Fibroblast of villous mesenchyme (primary cell): ENCODE measurements at places on chromosomes 11 and 22. TPM values are rescaled to one million over a fixed set of nuclear protein-coding genes. Genes with fewer than 3 reads are reported as not detected.
A peak's percentile ranks its signal among the peaks of the same experiment; 100 is the strongest.

The PANX2 gene
- 0.32 and 0.43 TPM in 2 replicates for total RNA-seq

DNA sequence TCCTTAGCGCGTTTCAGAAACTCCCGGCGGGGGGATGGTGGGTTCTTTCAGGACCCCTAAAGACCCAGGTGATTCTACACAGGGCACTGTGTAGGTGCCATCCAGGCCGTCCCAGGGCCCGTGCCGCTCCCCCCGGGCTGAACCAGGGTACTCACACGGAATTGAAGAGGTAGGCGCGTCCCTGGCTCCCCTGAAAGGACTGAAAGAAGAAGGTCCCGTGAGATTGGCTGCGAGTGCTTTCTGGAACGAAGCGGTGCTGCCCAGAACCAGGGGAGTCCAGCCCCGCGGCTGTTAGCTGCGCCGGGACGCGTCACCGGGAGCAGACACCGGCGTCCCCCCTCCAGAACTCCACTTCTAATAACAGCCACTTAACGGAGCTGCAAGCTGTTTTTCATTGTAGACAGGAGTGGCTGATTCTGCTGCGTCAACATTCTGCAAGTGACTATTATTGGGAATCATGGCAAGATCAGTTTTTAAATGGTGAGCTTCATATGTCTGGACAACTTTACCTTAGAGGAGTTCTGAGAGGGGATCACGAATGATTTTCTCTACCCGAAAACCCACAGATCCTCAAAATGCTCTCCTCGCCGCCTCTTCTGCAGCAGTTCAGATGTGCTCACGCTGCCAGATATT, 31.8 kb downstream of the YPEL1 start:
- no peak for DNase-seq

The CHRM4 gene
- under 0.01 TPM in 1 of 2 replicates, not detected in the other for total RNA-seq

DNA sequence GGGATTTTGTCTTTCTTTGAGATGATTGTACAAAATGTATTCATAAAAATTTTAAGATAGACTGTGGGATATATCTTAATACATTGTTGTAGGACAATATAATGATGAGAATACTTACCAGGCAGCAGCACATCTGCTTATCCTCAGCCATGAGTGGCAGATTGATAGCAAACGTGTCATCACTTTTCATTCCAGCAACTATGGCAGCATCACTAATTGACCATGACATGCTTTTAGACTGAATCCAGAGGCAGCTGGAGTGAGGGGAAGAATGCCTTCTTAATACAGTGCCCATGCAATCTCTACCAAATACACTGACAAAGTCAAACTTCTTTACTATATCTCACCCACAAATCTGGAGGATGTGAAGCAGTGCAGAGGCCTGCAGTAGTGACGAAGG, 755.2 kb upstream of the RAG2 start:
- no peak for DNase-seq

The UBASH3B gene
- total RNA-seq: 26.1 and 30.7 TPM in 2 replicates

- DNase-seq: no peak
Observed at GRCh38 chr11:7520981-7521487, 7.2 kb downstream of the PPFIBP2 start.

- no peak for DNase-seq
Observed at GRCh38 chr11:103339485-103339857, 230.2 kb downstream of the DYNC2H1 start.

The GGTLC2 gene
- not detected in 2 replicates for total RNA-seq

GRCh38 chr11:12785901-12786300, 111.7 kb downstream of the TEAD1 start:
- DNase-seq: no peak

DNA sequence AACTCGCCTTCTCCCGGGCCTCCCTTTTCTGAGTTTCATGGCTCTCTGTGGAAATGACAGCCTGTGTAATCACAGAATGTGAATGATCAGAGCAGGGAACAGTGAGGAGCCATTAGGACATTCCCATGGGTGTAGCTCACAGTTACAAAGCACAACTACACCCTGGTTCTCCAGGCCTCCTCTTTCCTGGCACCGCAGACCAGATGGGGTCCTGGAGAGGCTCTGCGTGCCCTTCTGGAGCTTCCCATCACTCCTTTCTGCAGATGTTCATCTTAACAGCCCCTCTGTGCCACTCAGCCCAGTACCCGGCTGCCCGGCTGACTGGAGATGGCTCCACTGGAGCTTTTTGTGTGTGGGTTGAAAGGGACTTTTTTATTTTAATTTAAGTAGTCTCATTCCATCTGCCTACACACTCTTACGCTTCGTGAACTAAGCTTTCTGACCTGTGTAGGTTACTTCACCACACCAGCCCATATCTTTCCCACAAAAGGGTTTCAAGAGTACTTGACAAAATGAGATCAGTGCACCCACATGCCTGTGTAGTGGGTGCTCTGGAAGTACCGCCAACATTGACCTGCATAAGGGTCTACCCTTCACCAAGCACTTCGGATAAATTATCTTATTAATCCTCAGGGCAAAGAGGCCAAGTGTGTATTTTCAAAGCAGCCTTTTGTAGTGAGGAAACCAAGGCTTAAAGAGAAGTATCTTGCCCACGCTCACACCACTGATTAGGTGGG, 29.8 kb downstream of the SREBF2 start:
- no peak for DNase-seq

- no peak for DNase-seq
Observed at GRCh38 chr11:2462986-2463765, 18.4 kb downstream of the KCNQ1 start.

DNA sequence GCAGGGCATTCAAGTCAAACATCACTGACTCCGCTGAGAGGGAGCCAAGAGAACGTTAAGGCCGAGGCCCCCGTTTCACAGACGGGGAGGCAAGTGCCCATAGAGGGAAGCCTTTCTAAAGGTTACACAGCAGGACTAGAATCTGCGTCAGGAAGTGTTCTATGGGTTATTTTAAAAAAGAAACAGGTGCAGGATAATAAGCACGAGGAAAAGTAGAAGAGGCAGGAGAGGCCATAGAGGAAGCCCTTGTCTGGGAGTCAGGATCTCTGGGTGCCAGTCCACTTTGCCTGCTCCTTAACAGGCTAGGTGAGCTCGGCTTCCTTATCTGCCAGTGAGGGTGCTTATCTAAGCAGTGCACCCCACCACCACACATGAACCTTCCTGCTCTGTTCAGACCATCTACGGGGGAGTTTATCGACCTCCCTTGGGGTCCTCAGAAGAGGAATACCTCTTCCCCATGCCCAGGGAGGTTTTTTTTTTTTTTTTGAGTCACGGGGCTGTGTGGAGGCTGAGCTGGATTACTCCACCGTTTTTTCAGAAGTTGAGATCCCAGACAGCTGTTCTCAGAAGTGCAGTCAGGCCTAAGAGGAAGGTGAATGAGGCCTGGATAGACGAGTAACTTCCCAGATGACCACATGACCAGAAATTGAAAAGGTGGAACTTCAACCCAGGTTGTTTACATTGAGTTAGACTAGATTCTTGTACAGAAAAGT, 1.2 kb upstream of the FCHSD2 start:
- DNase-seq: peak; percentile 61

GRCh38 chr11:92707665-92708064, 261.8 kb upstream of the MTNR1B start:
- no peak for DNase-seq

- DNase-seq: no peak
Observed at GRCh38 chr22:20111689-20112622, 3.9 kb upstream of the RANBP1 start.

The THAP12 gene
- total RNA-seq: 44.5 and 47.1 TPM in 2 replicates

DNA sequence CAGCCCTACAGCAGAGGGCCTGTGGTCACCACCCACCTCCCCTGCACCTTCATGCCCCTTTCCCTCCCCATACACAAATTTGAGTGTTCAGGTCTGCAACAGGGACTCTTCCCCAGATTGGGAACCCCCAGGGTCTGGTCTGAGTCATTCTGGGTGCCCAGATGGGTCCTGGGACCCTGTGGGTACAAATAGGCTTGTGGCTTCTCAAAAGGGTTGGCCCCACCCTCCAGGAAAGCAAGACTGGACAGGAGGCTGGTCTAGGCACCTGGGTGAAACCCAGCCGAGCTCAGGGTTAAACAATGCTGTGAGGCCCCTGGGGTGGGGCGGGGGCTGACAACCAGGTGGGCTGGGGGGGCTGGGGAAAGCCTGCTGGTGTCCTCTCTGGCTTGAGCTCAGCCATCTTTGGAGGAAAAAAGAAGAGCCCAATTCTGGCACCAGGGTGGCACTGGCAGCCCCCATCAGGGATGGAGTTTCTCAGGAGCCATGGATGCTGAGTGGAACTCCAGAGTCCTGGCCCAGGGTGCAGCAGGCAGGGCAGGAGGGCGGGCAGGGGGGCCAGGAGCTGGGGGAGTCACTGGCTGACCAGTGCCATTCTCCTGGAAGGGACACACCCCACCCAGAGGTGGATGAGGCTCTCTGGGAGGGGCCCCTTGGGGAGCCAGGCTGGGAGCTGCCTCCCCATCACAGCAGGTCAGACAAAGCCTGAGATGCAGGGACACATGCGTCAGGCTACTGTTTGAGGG, 1.1 kb downstream of the SEPTIN5 start:
- DNase-seq: no peak

DNA sequence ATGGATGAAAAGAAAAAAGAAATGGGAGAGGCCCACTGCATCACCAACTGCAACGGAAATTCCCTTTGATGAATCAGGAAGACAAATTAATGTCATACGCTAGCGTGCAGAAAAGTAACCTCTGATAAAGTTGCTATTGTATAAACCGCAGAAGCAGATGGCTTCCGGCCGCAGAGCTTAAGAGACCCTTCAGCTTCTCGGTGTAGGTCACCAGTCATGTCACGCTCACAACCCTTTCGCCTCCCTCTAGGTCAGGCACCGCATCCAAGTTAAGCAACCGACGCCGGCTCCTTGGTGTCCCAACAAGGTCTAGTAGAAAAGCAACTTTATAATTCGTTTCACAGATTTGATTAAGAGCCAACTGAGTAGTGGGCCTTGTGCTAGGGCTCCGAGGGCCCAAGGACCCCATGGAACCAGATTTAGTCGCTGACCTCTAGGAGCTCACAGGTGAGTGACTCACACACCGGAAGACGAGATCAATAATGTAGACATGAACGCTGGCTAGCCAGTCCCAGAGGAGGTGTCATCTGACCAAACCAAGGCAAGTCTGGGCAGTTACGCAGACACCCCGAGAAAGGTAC, 1.2 kb upstream of the ZFP91 start:
- DNase-seq: peak; percentile 92

- DNase-seq: no peak
Observed at GRCh38 chr11:70524096-70524922, 126.0 kb downstream of the CTTN start.

GRCh38 chr22:38067028-38067415, 9.8 kb downstream of the PICK1 start:
- no peak for DNase-seq

The PPP1CA gene
- 172 and 202 TPM in 2 replicates for total RNA-seq

The FXYD2 gene
- not detected in 2 replicates for total RNA-seq

The C11orf91 gene
- total RNA-seq: not detected in 2 replicates

- no peak for DNase-seq
Observed at GRCh38 chr11:46302866-46303265, 25.4 kb downstream of the CREB3L1 start.

DNA sequence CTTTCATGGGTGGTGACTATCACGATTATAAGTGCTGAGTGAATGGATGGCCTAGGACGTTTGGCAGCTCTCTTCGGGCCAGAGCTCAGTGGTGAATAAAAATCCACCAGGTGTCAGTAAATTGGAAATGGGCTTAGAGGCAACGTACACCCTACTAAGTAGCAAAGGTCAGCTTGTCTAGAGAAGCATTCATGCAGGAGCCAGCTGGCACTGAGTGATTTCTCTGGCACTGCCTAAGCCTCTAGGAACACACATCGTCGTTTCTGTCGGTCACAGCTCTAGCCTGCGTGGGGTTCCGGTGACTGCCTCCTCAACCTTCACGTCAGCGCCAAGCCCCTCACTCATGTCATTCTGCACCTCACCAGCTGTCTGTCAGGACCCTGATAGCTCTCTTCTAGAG, 192.4 kb upstream of the NTM start:
- no peak for DNase-seq

- no peak for DNase-seq
Observed at GRCh38 chr11:72627594-72628281, 46.5 kb downstream of the PDE2A start.

The APOL4 gene
- total RNA-seq: not detected in 2 replicates

- no peak for DNase-seq
Observed at GRCh38 chr11:70872955-70873735, 379.2 kb downstream of the SHANK2 start.

- DNase-seq: peak; percentile 56
Observed at GRCh38 chr11:16148301-16148931, 207.9 kb downstream of the SOX6 start.

DNA sequence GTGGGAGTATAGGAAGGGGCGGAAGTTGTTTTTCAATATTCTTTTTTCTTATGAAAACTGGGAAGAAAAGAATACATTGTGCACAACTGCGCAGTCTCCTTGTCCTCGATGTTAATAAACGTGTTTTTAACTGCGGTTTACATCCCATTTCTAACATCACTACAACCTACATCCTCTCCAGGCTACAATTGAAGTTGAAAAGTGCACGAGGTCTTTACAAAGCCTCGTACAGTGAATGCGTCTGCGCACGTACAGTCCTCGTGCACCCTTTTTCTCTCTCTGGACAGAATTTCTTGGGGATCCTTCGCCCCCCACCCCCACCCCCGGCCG, 102.4 kb downstream of the WT1 start:
- no peak for DNase-seq

The DGAT2 gene
- total RNA-seq: 0.32 and 0.43 TPM in 2 replicates

GRCh38 chr11:59197991-59198390, 14.7 kb downstream of the MPEG1 start:
- peak; percentile 69 for DNase-seq

The TSGA10IP gene
- total RNA-seq: not detected in 2 replicates

The HSPA8 gene
- total RNA-seq: 1,631 and 2,555 TPM in 2 replicates

GRCh38 chr11:124174001-124174583, 9.1 kb upstream of the OR10D3 start:
- peak; percentile 46 for DNase-seq
